ENCODE measurements at places on chromosomes 12 and 14.

DNA sequence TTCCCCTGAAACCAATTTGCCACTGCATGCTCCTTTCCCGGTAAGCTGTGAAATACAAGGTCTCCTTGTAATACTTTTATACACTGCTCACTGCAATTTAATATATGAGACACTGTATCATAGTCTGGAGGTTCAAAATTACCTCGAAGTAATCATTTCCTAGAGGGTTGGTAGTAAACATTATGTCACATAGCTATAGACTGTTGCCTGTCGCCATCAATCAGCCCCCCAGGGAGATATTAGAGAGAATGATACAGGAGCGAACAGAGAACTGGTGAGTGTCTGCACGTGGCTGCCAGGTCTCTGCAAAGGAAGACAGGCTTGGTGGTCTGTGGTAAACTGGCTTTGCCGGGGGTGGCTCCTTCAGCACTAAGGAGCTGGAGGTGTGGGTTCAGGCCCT, 165.5 kb upstream of the WSCD2 start:
- no peak for DNase-seq

DNA sequence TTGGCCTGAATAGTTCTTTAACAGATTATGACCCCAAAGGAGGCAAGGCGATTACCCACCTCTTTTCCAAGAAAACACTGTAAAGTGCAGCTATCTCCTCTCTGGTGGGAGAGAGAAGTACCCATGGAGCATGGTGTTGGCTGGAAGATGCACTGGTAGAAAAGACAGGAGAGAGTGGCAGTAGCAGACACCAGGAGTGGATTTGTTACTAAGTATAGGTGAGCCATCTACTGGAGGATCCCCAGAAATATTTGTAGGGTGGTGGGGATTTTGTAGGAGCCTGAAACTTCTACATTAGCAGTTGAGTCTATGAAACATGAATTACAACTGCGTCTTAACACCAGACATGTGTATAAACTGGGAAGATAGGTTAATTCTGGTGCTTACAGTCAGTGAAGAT, 148.0 kb downstream of the SLC38A4 start:
- DNase-seq: no peak

DNA sequence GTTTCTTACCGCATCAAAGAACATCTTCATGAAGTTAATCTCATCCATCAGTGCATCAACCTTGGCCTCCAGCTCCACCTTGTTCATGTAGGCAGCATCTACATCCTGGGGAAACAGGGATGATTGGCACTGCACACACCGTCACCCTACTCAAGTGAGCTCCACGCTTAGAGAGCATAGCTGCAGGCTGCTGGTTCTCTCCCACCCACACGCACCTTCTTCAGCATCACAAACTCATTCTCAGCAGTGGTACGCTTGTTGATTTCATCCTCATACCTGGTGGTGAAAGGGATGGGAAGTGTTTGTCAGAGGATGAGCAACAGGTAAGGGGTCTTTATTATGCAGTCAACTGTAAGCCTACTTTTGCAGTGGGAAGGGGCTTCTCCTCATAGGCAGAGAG, 2.3 kb downstream of the KRT5 start:
- no peak for DNase-seq

GRCh38 chr14:51432302-51432948, 192.4 kb downstream of the TMX1 start:
- DNase-seq: no peak

DNA sequence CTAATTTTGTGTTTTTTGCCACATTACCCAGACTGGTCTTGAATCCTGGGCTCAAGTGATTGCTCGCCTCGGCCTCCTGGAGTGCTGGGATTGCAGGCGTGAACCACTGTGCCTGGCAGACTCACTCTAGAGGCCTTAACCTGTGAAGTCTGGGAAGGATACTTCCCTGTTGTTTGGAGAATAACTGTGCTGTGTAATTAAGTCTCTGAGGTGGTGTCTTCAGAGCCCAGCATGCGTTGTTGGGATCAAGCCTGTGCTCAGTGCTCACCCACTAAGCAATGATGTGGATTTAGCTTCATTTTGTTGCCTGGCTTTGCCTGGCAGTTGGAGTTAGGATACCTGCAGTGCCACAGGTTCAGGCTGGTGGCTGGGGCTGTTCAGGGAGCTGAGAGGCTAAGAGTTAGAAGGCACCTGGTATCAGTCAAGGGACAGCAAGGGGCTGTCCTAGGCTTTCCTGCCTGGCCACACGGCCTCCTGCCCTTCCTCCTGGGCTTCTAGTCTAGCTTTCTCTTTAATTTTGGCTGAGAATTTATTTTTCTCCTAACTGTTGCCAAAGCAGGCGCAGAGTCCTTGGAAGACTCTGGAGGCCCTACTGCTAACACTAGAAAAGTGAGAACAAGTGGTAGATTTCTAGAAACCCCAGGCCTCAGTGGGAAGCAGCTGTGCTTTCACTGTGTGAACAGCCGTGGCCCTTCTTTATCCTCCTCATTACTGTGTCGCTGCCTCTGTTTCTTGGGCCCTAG, 38.5 kb downstream of the EP400 start:
- no peak for DNase-seq

- DNase-seq: peak; percentile 31
Measured at GRCh38 chr12:7555752-7556151, 52.2 kb upstream of the CD163 start.

DNA sequence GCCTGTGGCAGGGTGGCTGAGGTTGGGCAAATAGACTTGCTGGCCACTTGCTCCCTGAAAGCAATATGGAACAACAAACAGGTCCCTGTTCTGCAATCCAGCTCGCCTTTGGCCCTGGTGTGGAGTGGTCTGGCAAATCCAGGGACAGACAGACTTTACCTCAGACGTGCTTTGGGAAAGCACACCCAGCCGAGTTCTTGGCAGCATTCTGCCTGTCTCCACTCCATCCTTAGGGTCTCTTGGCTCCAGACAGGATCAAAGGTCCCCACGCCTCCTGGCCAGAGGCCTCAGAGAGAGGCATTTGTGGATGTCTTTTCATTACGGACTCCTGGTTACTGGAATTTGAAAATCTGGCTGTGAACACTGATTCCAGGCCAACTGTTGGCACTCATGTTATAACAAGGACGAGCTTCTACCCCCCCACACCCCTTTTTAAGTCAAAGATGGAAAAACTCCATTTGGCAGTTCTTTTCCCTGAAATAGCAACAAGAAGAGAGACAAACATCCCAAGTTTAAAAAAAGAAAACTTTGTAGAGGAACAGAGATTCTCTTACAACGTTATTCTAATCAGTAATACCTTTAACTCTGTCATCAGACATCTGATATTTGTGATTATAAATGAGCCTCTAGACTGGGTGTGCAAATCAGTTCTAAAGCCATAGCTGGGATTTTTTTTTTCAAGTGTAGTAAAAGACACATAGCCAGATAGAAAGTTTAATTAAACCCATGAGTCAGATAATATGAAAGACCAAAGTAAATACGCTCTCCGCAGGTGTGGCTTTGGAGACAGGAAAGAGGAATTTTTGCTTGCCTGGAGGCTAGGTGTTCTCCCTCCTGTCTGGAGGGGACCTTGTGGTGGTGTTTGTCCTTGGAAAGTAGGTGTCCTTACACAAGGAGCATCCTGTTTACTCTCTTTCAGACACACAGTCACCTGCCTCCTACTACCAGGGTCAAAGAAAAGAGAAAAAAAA, 60.7 kb downstream of the GALNT8 start:
- DNase-seq: no peak

DNA sequence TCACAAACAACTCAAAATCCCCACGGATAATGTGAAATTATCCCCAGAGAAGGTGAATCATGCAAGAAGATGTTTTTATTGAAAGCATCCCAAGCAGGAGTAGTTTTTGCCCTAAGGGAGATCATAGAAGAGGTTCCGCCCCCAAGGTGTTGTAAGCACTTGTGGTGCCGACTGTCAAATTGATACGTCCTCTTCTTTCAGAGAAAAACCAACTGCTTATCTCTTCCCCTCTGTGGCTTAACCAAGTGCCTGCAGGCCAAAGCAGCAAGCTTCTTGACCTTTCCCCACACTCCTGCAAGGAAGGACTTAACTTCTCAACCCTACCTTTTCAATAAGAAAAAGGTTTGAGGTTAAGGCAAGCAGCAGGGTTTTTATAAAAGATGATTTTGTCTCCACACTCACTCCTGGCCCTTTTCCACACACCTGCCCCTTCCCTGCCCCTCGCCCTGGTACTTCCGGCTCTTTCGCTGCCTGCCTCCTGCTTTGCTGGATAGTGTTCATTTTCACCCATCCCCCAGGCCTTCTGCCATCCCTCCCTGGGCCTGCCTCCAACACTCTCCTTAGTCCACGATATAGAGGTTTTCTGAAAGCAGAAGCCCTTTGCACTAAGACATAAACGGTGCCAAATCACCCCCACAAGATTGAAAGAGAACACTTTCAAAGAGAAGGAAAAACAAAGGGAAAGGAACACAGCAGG, 114.5 kb downstream of the EGLN3 start:
- DNase-seq: no peak

DNA sequence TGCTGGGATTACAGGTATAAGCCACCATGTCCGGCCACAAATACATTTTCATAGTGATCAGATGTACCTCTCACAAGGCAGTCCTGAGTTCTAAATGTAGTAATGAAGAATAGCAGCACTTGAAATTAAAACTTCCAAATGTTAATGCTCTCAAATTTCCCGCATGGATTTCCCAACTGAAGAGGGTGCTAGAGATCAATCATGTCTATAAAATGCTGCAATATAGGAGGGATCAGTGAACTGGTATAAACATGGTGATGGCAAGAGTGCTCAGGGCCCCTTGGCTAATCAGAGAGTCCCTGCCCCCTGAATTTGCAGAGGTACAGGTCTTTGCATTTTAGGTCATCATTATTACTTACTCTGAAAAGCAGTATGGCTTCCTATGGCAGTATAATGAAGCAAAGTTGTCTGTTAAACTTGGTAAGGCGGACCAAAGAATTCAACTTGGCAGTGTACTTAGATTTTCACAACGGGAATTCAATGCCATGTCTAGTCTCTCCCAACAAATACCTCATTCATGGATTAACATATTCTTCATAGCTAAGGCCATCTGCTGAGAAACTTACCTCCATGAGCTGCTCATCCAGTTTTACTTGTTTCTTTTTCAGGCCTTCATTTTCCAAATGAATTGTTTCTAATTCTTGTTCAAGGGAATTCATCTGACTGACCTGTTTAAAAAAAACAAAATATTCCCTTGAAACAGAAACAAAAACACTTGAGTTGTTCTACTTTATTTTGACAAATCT, 67.0 kb upstream of the SAV1 start:
- no peak for DNase-seq

DNA sequence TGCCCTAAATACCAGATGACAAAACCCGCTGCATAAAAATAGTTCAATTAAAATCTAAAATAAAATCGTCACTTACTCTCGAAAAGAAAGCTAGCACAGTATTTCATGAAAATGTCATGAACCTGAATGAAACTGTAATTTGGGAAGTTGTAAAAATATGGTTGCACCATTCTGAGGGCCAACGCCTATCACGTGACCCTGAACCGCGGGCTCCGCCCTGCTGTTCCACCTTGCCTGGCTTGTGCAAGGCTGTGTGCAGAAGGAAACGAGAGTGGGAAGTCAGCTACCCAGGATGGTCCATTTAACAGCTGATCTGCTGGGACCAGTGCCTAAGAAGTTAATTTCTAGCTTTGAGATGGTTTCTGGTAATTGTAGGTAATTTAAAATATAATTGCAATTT, 91.7 kb upstream of the BMP4 start:
- DNase-seq: no peak

DNA sequence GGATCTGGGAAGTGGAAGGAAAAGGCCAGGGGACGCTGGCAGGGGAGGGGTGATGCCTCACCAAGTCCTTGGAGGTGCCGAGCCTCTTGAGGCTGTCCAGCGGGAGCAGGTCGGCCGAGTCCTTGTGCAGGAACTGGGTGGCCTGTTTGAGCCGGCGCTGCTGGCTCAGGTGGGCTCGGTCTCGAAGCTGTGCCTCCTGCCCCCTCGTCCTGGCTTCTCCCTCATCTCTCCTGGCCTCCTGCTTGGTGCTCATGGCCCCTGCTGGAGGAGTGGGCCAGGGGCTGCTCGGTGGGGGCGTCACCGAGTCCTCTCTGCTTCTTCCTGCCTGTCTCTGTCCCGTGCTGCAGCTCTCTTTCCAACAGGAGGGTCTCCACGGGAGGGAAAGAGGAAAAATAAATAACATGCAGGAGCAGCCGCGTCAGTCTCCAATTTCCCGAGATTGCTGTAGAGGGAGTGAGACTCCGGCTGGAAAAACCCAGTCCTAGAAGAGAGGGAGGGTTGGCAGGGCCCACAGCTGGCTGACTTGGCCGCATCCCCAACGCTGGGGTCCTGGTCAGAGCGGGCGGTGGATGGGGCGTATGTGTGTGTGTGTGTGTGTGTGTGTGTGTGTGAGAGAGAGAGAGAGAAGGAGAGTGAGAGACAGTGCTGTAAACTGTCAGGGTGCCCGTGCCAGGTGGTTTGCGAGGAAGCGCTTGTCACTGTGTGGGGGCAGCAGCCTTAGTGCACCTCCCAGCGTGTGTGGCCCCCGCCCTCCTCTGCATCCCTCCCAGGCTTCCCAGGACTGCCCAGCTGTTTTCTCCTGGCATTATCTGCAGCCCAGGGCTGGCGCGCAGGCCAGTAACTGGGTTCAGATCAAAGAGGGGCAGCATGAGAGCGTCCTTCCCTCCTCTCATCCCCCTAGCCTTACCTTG, at the start of gene NRIP2:
Gene NRIP2, minus strand, starts transcription at position 455 of the 911 bp plus-strand sequence. Its CDS starts 52 bp downstream, at position 403.
- DNase-seq: no peak

GRCh38 chr14:89870316-89870715, 84.2 kb downstream of the EFCAB11 start:
- DNase-seq: no peak

All from kidney epithelial cell (primary cell).